Gastrocnemius medialis (tissue), 4 donors: ENCODE measurements at places on chromosomes 1 and 21. TPM values are rescaled to one million over a fixed set of nuclear protein-coding genes. Genes with fewer than 3 reads are reported as not detected.

The AZIN2 gene
- total RNA-seq, result 1.3 TPM

The SH3BP5L gene
- total RNA-seq, result 25.4 TPM

The TAL1 gene
- total RNA-seq, result 0.69 TPM

The TDRD5 gene
- total RNA-seq, result not detected

The TPR gene
- total RNA-seq, result 56.6 TPM

The KCNJ15 gene
- 0.33 TPM for total RNA-seq

The TTC4 gene
- total RNA-seq, result 26.7 TPM

The TINAGL1 gene
- total RNA-seq, result 93.1 TPM

The CFAP57 gene
- not detected for total RNA-seq

The SYTL1 gene
- not detected for total RNA-seq

The FCMR gene
- total RNA-seq, result 10.2 TPM

The PDPN gene
- 32.6 TPM for total RNA-seq

The IVL gene
- not detected for total RNA-seq

The OR11L1 gene
- not detected for total RNA-seq

The ELF3 gene
- 3.8 TPM for total RNA-seq

The DCST1 gene
- total RNA-seq, result 0.35 TPM

The MPZL1 gene
- 15.7 TPM for total RNA-seq

The KRTAP19-1 gene
- total RNA-seq, result not detected

The EPHA2 gene
- 6.4 TPM for total RNA-seq

The KCNJ10 gene
- total RNA-seq, result not detected

The MAGI3 gene
- 3.9 TPM for total RNA-seq

The C4BPB gene
- total RNA-seq, result 0.46 TPM
